Activated CD4-positive, CD25-positive, alpha-beta regulatory T cell treated with anti-CD3 and anti-CD28 coated beads, Interleukin-2, amount 50 U/mL, for 24 hours (primary cell): ENCODE measurements at places on chromosomes 11 and 22.

GRCh38 chr11:127425281-127425680 is 424.7 kb upstream of the KIRREL3 start:
- ATAC-seq, result no peak

DNA sequence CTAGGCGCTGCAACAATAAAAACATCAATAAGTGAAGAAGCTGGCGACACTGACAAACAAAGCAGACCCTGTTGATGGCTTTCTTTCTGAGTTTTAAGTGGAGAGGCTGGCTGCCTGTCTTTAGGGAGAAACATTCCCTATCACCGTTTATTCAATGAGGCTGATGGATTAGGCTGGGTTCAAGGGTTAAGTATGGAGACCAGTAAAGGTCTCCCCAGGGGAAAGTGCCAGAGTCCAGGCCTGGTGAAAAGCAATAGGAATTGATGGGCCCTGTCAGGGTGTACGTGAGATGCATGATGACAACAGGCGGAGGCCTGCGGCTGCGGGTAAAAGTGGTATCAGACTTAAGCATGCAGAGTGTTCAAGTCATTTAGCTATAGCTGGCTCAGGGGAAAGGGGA is 102.6 kb downstream of the ALX4 start:
- ATAC-seq, result no peak

DNA sequence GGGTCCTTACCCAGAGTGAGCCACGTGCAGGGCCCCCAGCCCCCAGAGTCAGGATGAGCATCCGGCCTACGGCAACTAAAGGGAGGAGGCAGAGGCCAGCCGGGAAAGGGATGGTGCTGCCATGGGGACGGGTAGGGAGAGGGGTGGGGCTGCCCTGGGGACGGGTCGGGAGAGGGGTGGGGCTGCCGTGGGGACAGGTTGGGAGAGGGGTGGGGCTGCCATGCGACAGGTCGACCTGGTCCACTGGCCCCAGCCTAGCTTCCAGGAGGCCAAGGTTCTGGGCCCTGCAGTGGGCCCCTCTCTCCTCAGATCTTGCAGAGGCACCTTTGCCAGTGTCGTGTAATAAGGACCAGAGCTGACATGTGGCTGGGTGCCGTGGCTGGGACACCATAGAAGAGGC is 187.7 kb downstream of the BRD1 start:
- no peak for ATAC-seq

DNA sequence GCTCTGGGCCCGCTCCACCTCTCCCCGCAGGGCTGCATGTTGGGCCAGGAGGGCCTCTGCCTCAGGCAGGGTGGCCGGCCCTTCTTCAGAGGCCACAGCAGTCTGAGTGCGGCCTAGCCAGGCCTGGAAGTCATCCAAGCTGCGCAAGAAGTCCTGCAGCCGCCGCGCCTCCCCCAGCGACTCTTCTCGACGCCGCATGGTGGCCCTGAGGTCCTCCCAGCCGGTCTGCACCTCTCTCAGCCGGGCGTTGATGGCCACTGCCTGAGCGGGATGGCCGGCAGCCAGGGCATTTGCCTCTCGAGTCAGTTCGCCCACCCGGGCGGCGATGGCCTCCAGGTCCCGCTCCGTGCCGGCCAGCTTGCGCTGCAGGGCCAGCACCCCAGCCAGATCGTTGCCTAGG is 23.1 kb upstream of the RBM4B start:
- no peak for ATAC-seq

GRCh38 chr11:59600636-59601035 is 14.9 kb downstream of the OSBP start:
- no peak for ATAC-seq

DNA sequence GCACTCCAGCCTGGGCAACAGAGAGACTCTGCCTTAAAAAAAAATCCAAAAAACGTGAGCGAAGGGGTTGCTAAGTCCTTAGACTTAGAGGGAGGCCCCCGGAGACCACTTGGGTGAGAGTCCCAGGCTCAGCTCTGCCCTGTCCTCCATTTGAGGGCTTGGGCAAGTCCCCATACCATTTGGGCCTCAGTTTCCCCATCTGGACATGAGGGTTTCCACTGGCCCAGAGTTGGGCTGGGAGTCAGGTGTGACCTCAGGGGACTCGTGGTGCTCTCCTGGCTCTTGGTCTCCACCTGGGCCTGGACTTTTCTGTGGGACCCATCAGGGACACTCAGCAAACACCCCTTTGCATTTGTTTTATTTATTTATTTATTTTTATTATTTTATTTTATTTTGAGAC is 35.2 kb upstream of the CSNK1E start:
- no peak for ATAC-seq

GRCh38 chr22:33397381-33397907 is 339.3 kb upstream of the SYN3 start:
- ATAC-seq, result no peak

DNA sequence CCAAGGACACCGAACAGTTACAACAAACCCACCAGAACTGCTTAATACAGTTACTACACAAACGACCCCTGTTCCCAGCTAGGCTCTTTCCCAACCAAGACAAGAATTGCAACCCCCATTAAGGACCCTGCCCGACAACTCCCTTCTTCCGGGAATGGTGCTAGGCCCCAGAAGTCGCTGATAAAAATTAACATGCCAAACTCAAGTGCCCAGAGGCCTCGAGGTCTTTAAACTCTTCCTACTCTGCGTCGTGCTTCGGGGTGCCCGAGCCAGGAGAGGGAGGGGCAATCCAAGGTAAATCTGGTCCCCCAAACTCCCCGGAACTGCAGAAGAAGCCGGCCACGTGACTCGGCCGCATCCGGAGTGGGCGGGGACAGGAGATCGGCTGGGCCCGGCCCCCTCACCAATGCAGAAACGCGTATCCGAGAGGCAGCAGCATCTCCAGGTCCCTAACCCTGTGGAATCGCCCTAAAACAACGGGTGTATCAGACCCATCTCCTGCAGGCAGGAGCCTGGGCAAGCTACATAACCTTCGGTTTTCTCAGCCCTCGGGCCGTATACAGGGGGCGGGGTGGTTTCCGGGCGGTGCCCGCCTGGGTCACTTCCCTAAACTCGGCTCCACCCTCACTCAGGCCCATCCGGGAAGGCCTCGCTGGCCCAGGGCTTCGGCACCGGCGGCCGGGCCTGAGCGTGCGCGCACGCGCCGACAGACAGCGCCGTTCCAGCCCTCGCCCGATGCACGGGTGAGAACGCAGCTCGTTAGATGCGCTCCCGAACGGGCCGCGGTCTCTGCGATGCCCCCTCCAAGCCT is 1.1 kb downstream of the CFL1 start:
- ATAC-seq, result no peak

DNA sequence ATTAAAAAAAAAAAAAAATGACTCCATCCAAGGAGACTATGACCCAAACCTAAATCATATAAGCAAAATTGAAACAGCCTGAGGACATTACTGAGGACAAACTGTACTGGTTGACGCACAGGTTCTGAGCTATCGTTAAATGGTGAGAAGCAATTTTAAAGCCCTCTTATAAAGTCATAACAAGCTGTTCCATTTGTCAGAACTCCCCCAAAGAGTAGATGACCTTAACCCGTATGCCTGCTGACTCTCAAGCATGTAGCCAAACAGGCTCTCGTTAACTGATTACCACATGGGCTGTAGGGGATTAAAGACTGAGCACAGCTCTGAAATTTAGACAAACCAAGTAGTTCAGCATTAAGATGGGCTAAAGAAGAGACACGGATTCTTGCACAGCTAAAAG is 2.2 kb downstream of the CRYAB start:
- ATAC-seq, result no peak

DNA sequence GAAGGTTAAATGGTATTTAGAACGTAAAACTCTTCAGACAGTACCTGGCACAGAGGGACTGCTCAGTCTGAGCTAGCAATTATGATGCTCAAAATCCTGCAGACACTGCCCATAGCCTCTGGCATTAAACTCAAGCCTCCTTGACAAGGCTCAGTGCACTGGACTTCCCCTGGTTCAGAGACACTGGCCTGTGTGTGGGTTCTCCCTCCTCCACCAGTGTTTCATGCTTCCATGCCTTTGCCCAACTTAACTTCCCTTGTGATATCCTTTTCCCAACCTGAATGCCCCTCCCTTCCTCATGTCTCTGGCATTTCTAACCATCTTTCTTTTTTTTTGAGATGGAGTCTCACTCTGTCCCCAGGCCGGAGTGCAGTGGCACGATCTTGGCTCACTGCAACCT is 9.1 kb downstream of the LTBP3 start:
- no peak for ATAC-seq

DNA sequence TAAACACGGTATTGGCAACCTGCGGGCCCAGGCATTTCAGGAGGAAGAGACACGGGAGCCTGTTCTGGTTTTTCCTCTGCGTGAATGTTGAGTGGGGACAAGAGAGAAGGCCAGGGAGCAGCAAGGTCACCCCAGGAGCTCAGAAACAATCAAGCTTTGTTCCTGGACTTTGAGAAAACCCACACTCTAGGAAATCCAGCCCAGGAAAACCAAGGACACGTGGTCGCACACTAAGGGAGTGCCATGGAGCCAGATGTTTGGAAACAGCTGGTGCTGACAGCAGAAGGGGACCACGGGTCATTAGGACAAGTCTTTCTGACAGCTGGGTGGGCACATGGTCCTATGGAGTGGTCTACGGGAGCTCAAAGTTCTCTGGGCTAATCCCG is 44.1 kb downstream of the MYH9 start:
- ATAC-seq, result no peak

GRCh38 chr11:123145220-123145619 is 49.8 kb downstream of the CLMP start:
- ATAC-seq, result no peak
